Posterior vena cava (tissue), 2 donors: ENCODE measurements at places on chromosomes 3 and 15. TPM values are rescaled to one million over a fixed set of nuclear protein-coding genes. Genes with fewer than 3 reads are reported as not detected.

Gene GOLGA6L7
- total RNA-seq: not detected

Gene MKRN3
- total RNA-seq: not detected

Gene DLL4
- 9.8 TPM for total RNA-seq

Gene ANKRD34C
- 0.19 TPM for total RNA-seq

Gene PARP14
- total RNA-seq: 47.6 TPM

Gene EOGT
- 67.6 TPM for total RNA-seq

Gene MINAR1
- total RNA-seq: 0.69 TPM

Gene GPR62
- total RNA-seq: not detected

DNA sequence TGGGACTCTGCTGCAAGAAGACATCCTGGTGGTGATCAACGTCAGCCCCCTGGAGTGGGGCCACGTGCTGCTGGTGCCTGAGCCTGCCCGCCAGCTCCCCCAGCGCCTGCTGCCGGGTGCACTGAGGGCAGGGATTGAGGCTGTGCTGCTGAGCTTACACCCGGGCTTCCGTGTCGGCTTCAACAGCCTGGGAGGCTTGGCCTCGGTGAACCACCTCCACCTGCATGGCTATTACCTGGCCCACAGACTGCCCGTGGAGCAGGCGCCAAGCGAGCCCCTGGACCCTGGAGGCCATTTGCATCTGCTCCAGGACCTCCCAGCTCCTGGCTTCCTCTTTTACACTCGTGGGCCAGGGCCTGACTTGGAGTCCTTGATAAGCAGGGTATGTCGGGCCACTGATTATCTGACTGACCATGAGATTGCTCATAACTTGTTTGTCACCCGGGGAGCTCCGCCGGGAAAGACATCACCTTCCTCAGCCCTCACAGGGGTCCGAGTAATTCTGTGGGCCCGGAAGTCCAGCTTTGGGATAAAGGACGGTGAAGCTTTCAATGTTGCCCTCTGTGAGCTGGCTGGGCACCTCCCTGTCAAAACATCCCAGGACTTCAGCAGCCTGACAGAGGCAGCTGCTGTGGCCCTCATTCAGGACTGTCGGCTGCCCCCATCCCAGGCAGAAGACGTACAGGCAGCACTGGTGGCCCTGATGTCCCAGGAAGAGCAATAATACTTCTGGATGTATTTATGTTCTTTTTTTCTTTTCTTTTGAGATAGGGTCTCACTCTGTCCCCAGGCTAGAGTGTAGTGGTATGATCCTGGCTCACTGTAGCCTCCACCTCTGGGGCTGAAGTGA is 7.6 kb downstream of the GDPGP1 start:
- DNase-seq: no peak

DNA sequence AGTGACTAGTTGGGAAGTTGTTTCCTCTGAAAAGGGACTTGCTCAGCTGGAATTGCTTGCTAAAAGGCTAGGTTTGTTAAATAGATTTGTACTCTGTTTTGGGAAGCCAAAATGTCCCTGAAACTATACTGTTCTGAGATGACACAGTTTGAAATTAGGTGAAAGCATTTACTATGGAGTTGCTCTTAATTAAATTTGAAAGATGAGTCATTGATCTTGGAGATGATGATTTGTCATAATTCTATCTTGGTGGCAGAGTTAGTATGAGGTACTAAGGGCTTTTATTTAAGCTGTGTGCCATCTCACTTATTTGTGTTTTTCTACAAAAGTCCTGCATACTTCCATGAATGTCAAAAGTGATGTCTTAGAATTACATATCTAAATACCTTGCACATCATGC is 320.9 kb downstream of the PTPRG start:
- no peak for DNase-seq

GRCh38 chr15:56353740-56354139 is 11.5 kb upstream of the TEX9 start:
- DNase-seq: no peak

DNA sequence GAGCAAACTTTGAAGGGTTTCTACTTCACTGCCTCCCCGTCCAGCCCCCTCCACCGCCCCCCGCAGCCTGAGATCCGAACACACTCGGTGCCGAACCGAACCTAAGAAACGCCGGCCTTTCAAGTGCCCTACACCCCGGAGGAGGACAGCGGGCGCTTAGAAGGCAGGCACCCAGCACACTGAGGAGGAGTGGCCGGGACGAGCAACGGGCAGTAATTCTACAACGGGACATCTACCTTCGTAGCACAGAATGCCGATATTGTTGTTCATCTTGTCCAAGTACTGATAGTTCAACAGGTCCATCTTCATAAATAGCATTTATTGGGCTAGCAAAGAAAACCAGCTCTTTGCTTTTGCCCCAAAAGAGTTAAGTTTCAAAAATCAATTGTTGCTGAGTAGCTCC is 513 bp downstream of the VGLL4 start:
- DNase-seq: peak; percentile 84

GRCh38 chr3:126205717-126206655 is 25.6 kb upstream of the ALDH1L1 start:
- DNase-seq: no peak

DNA sequence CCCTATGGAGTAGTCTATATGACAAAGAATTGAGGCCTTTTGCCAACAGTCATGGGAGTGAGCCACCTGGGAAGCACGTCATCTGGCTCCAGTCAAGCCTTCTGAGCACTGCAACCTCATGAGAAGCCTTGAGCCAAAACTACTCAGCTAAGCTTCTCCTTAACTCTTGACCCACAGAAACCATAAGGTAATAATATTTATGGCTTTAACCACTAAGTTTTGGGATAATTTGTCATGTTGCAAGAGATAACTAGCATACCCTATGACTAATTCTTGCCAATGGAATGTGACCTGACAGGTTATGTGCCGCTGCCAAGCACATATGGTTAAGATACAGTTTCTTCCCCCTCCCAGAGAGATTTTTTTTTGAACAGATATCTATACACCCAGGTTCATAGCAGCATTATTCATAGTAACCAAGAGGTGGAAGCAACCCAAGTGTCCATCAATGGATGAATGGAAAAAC is 11.8 kb upstream of the SLC6A11 start:
- DNase-seq: no peak

DNA sequence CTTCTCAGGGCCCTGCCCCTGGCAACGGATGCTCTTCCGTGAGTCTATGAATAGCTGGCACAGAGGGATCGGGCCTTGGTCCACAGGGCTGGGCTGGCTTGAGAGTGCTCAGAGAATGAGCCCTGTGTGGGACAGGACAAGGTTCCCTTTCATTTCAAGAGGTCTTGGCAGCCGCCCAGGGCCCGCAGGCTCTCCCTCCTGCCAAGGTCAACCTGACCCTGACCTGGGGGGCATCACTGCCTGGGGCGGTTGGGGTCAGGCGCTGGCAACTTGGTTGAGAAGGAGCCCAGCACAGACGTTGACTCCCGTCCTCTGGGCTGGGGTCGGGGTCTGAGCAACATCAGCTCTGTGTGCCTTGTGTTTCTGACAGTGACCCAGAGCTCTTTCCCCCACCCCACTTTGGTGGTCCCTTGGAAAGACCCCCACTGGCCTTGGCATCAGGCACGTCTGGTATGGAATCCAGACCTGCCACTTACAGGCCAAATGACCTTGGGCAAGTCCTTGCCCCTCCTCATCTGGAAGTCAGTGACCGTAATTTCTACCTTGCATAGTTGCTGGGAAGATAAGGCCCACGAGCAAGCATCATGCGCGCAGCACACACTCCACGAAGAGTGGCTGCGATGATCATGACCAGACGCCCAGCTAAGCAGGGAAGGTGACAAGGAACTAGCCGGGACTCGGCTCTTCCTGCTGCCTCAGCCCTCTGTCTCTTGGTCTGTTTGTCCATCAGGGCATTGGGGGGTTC is 36.4 kb downstream of the EPHB3 start:
- peak; percentile 61 for DNase-seq

DNA sequence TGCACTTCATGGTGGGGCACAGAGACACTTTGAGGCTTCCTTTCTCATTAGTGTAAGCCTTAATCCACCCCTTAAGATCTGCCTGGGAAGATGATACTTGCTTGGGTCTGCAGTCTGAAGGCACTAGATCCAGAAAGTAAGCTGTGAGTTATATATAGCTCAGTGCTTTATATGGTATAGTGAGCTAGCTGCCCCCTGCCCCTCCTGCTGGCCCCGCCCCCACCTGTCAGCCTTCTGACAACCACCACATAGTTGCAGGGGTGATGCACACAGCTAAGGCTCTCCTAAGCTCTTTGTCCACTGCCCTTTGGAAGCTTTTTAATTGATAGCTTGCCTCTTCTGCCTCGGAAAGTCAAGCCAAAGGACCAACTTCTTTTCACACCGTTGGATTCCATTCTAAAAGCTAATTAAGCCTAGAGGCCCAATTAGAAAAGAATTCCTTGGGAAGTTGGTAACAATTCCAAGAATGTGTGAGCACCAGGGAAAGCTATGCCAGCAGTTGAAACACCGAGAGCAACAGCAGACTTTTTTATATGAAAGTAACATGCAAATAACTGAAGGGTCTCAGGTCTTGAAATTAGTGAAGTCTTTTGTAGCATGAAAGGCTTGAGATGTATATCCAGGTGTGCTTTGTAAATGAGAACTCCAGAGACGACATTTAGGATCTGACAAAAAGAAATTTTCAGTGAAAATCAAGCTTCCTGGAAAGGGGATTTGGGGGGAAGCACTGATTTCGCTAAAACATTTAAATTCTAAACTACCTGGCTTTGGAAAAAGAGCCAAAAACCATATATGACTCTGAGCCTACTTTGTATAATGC is 2.3 kb downstream of the TPM1 start:
- no peak for DNase-seq

DNA sequence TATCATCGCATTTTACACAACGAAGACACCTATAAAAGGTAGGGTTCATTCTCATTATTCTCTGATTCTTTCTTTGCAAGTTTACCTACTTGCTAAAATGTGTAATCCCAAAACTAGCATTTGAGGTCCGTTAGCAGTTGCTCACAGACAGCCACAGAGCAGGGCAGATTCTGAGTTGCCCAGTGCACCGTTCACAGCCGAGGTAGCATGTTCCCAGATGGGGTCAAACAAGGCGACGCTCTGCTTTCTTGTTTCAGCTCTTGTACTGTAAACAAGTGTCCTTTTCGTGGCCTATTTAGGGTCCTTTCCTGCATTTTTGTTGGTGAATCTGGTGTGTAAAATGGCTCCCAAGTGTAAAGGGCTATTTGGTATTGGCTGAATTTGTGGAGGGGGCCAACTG is 3.1 kb downstream of the PPP1R2 start:
- DNase-seq: no peak

DNA sequence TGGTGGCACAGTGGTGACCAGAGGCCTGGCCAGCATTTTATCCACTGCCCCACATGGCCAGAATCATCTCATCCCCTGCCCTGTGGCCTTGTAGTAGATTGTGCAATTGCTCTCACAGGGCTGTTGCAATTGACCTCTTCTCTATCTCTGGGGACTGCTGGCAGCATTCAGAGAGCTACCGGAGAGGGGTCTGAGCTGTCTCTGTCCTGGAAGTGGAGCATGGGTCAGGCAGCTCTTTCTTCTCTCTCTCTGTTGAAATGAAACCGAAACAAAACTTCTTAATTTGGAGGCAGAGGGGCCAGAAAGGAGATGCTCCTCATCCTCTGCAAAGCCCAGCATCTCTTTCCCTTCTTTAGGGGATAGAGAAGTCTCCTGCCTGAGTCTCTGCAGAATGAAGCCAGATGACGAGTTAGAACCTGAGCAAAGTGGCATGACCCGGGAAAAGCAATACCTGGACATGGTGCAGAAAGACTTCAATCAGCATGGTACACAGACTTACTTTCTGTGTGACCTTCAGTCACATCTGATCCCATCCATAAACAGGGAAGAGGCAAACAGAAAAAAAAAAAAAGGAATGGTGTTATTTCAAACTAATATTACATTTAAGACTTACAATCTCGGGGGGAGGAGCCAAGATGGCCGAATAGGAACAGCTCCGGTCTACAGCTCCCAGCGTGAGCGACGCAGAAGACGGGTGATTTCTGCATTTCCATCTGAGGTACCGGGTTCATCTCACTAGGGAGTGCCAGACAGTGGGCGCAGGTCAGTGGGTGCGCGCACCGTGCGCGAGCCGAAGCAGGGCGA is 144.5 kb upstream of the BCL6 start:
- no peak for DNase-seq

DNA sequence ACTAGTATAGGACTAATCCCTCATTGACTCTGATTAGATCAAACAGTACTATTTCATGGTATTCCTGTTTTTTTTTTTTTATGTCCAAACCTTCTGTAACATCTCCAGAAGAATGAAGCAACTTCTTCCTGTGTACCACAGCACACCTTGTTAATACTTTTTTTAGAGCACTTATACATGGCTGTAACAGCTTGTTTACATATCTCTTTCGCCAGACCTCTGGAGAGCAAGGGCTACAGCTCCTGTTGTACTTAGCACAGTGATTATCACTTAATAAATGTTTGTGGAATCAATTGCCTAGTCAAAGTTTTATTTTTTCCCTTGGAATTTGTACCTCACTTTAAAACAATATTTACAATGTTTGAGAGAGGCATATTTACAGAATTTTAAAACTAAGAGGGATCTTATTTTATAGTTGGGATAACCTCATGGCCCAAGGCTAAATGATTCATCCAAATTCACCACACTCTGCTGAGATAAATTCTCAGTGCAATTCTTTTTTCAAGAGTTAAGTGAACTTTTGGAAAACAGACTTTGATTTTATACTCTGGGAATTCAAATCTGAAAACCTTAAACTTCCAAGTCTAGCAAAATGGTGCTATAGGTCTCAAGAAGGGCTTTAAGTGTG is 9.2 kb upstream of the GATM start:
- DNase-seq: no peak

GRCh38 chr3:179264449-179264848 is 13.5 kb upstream of the KCNMB3 start:
- no peak for DNase-seq

DNA sequence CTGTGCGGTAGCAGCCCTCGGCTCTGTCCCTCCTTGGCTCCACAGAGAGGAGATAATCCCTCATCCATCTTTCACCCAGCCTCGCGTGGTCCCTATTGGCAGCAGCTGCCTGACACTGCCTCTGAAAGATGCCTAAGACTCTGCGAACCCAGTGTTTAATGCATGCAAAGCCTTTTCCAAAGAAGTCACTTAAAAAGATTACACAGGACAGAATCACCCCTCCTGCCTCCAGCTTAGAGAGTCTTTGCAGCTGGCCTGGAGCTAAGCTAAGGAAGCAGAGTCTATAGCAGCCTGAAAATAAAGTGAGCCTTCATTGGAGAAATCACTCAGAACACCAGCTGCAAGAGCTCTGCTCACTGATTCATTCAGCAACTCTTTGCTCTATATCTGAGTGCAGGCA is 247.2 kb downstream of the SHQ1 start:
- no peak for DNase-seq

GRCh38 chr3:191523148-191523547 is 62.2 kb downstream of the PYDC2 start:
- no peak for DNase-seq

- DNase-seq: no peak
Observed at GRCh38 chr3:8578282-8578681, 66.3 kb downstream of the SSUH2 start.

DNA sequence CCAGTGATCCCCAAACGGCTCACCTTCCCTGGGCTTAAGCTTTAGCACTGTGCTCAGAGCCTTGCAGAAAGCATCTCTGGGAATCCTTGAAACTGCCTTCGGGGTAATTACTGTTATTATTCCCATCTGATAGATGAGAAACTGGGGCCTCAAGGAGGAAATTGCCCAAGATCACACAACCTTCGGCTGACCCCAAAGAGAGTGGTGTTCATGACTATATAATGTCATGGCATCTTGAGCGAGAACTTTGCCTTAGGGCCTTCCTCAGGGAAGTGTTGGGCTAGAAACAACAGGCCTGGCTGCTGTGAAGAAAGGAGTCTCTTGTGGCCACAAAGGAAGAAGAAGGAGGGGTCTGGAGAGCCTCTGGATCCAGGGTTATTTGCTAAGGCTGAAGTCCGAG is 388.7 kb upstream of the CFAP20DC start:
- DNase-seq: no peak

- no peak for DNase-seq
Observed at GRCh38 chr3:76497636-76498035, 542.3 kb upstream of the ROBO2 start.
